ENCODE measurements at places on chromosomes 7 and 10. TPM values are rescaled to one million over a fixed set of nuclear protein-coding genes. Genes with fewer than 3 reads are reported as not detected.

The NXPH1 gene
- total RNA-seq = not detected

The FASTK gene
- total RNA-seq = 80.0 TPM

The RNF133 gene
- not detected for total RNA-seq

The ZNF804B gene
- not detected for total RNA-seq

The CNNM1 gene
- total RNA-seq = 26.9 TPM
